Myocyte (in vitro differentiated cells): ENCODE measurements at places on chromosomes 5 and 9. TPM values are rescaled to one million over a fixed set of nuclear protein-coding genes. Genes with fewer than 3 reads are reported as not detected.

GRCh38 chr5:111735583-111736270 lies 21.3 kb downstream of the NREP start:
- DNase-seq = peak; percentile 99

DNA sequence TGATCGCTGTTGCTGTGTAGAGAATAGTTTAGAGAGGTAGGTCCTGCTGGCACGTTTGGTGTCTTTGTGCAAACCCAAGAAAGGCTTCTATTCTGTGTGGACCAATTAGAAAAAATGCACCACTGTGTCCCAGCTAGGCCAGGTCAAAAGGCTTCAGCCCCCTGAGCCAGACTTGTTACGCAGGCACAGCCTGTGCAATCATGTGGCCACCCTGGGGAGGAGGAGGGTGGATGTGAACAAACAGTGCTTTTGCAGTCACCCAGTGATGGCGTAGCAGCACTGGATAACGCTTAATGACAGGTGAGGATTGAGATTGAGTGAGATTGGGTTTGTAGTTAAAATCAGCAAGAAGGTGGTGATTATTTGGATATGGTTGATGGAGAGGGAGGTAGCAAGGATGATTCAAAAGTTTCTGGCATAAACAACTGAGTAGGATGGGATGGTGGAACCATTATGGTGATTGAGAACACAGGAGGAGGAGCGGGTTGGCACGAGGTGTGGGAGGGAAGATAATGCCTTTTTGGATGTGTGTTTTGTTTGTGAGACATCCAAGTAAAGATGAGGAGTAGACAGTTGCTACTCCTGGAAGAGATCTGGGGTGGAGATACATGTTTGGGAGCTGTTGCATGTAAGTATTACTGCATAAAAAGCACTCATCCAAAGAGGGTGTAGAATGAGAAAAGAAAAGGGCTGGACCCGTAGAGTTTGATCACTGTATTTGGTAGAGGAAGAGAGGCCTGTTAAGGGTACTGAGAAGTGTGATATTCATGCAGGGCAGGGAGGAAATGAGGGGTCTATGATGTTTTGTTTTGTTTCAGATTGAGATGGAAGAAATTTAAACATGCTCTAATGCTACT lies 6.7 kb downstream of the GCNT1 start:
- DNase-seq = no peak

GRCh38 chr5:177548495-177548894 lies 5.9 kb downstream of the FAM193B start:
- DNase-seq = no peak

The PCDHA7 gene
- total RNA-seq = 0.36 and 0.48 TPM in 2 replicates

The PTPDC1 gene
- total RNA-seq = 12.8 and 15.7 TPM in 2 replicates

DNA sequence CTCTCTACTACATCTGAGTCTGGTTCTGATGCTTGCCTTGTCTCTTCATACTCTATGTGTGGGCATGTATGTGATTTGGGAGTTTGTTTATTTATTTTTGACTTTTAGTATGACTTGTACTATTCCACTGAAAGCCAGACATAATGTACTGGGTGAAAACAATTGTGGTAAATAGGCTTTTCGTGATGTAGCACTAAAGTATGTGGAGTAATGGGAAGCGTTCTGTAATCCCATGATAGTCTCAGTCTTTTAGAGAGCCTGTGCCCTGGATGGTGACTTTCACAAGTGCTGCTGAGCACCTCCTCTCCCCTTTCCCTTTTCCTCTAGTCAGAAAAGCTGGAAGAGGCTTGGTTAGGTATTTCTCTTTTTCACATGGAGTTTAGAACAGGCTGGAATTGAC lies 85.8 kb upstream of the S1PR3 start:
- no peak for DNase-seq

The CXCL14 gene
- not detected in 2 replicates for total RNA-seq

DNA sequence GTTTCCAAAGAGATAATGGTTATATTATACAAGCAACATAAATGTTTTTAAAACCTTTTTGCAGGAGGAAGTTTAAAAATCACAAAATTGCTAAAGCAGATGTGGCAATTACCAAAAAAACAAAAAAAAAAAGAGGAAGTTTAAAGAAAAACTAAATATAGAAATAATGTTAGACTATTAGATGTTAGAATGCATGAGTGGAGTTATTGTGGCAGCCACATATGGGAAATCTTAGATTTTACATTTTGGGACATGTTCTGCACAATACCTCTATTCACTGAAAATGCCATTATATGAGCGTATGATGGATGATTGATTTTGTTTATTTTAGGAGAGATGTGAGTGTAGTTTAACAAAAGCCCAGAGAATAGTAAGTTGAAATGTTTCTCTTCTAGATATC lies 31.2 kb upstream of the DTWD2 start:
- no peak for DNase-seq

The MUSK gene
- 124 and 139 TPM in 2 replicates for total RNA-seq

DNA sequence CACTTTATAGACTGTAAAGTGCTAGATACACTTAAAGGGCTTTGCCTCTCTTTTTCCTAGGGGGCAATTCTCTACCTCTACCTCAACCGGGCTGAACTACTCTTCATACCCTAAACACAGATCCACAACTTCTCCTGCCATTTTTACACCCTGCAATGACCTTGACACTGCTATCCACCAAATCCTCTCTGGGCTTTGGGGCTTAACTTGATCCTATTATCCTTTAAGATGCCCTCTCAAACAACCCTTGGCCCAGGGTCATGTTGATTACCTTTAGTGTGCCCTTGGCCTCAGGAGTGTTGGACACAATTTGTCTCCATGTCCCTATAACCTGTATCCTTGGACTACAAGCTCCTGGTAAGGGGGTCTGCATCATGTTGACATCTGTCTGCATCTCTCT lies 19.5 kb downstream of the ANXA6 start:
- no peak for DNase-seq

DNA sequence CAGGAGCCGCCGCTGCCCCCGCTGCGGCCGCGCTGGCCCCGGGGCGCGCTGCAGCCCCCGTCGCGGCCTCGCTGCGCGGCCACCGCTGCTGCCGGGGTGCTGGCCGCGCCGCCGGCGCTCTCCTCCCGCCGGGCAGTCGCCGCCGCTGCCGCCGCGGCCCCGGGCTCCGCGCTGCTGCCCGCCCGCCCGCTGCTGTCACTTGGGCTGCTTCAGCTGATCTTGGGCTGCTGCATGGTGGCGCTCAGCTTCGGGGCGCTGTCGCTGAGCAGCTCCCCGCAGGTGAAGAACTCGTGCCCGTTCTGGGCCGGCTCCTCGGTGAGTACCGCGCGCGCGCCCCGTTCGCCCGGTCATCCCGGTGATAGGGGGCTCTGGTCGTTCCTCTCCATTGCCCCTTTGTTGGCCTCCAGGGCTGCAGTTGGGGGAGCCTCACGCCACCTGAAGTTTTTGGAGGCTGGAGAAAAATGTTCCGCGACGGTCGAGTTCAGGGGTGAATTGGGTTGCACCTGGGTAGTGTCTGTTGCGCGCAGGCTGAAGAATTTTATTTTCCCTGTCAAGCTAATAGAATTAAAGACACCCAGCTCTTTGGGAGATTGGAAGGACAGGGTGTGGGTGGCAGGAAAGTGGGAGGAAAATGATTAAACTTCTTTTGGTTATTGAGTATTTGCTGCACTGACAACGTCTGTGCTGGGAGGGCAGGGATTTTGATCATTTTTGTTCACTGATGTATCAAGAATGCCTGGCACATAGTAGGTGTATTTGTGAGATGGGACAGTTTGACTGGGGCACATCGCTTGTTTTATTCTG lies 596 bp downstream of the ENTREP1 start:
- peak; percentile 20 for DNase-seq

The SUSD3 gene
- total RNA-seq = not detected in 2 replicates

GRCh38 chr5:82396871-82397514 lies 118.8 kb upstream of the RPS23 start:
- DNase-seq = peak; percentile 92

The PCDHB6 gene
- total RNA-seq = 1.5 and 2.3 TPM in 2 replicates

The DBH gene
- total RNA-seq = 0.16 and 1.5 TPM in 2 replicates

GRCh38 chr5:155649666-155650065 lies 636.1 kb downstream of the KIF4B start:
- no peak for DNase-seq

The SLIT3 gene
- total RNA-seq = not detected in 2 replicates

The SLC6A7 gene
- total RNA-seq = 0.10 TPM in 1 of 2 replicates, not detected in the other

The NR4A3 gene
- total RNA-seq = 0.05 and 0.26 TPM in 2 replicates

The GRM6 gene
- not detected in 2 replicates for total RNA-seq

DNA sequence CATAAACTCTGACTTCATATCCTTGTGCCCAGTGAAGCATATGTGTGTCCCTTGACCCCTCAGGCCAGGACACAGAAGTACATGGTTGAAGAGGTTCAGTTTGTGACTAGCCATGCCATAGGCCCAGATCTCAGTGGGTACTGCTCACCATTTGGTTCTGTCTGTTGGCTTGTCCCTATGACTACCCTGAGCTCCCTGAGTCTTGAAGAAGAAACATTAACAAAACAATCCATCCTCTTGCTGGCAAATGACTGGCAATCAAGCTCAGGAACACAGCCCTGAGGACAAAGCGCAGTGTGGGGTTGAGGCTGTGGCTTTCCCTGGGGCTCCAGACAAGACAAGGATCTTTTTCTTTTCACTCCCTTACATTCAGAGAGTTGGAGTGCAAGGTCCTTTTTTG lies 46.3 kb downstream of the TNFAIP8 start:
- DNase-seq = no peak

DNA sequence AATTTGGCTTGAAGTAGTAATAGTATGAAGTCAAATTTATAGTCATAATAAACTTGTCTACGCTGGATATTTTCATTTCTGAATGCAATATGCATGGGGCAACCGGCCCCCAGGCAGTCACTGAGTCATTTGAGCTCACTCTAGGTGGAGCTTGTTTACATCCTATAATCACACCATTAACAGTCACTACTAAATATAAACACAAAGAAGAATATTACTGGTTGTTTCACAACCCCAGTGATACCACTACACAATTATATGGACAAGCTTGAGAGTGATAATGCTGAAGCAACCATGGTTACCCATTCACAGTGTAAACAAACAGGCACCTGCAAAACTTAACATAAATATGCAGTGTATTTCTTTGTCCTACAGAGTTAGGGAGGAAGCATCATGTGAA lies 68.7 kb downstream of the MARCHF3 start:
- DNase-seq = no peak

DNA sequence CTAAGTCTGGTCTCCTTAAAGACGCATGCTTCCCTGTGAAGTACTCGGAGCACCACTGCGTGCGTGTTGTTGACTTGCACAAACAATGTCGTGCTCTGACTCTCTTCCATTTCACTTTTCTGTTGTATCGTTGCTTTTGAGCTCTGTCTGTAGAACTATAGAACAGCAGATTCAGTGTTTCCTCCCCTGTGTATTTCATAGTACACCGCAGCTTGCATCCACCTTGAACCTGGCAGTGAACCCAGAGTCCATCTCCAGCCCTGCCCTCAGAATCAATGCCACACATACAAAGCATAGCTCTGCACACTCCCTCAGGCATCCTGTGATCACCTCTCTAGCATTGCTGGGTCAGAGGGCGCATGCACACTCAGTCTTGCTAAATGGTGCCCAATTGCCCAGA lies 37.2 kb upstream of the ADAMTS2 start:
- no peak for DNase-seq
